Stimulated activated CD8-positive, alpha-beta memory T cell treated with anti-CD3 and anti-CD28 coated beads, Interleukin-2, amount 100 ng/mL, for 1 hour (primary cell): ENCODE measurements at places on chromosomes 13 and 19.

GRCh38 chr19:53192771-53193534 is at the start of gene ZNF665:
ZNF665 (minus strand) TSS chr19:53193358; CDS start chr19:53182898, 10,460 bp downstream.
- DNase-seq, result peak; percentile 46

DNA sequence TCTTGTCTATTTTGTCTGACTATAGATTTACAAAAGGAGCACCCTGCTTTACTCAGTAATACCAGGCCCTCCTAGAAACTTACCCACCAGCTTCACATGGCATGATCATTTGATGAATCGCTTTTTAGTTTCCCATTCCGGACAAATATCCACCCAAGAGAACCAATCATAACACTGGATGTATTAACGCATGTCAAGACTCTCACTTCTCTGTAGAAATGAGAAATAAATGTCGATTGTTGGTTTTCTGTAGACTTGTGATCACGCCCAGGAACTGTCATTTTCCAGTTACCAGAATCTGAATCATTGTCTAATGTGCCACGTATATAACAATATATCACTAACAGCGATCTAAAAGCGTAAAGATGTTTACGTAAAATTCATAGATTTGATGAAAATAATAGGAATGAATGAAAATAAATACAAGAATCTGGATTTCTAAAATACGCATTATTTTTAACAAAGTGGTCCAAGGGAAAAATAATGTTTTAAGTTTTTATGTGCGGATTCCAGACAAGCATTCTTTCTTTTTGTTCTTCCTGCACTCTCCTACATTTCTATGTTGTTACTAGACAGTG is 14.0 kb downstream of the CDX2 start:
- DNase-seq, result no peak

GRCh38 chr19:1882786-1883692 is 2.3 kb downstream of the ABHD17A start:
- no peak for DNase-seq

GRCh38 chr19:38375098-38375493 is 725 bp downstream of the PSMD8 start:
- no peak for DNase-seq

DNA sequence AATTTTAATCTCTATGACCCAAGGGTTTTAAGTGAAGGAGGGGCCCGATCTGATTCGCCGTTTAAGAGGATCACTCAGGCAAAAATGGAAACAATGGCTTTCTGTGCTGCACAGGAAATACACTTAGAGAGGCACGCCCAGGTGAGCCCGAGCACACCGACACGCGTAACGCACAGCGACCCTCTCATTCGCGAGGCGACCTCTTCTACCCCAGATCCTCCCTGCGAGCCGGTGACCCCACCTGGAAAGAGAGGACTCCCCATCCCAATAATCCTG is 216 bp downstream of the SH2D3A start:
- DNase-seq, result no peak

- no peak for DNase-seq
These were observed 10.1 kb upstream of the INSL3 start for GRCh38 chr19:17831419-17831888.

- no peak for DNase-seq
These were observed 62.8 kb upstream of the DIAPH3 start for GRCh38 chr13:60226507-60226906.

- DNase-seq, result no peak
These were observed 9.0 kb upstream of the ACSBG2 start for GRCh38 chr19:6126335-6126974.
